ENCODE measurements at places on chromosomes 12 and 14.

DNA sequence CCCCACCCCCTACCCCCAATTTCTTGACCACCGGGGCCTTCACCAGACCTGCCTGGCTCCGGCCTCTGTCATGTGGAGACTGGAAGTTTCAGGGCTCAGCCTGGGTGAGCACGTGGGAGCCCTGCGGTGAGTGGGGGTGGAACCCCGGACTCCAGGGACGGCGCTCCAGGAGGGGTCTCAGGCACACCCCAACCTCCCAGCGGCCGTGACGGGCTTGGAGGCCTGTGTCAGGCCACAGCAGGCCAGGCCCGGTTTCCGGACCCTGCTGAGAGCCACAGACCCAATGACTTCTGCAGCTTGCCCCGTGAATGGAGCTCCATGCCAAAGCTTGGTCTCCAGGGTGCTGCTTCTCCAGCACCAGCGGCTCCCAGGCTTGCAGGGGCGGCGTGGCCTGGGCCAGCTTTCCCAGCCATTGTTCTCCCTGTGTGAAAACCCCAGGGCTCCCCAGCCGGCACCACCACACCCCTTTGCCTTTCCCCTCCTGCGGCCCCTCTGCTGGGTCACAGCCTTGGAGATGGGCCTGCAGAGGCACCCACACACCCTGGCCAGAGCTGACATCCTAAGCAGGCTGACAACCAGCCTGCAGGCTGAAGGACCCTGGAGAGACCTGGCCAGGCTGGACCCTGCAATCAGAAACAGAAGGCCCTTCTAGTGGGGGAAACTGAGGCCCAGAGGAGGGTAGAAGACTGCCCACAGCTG, 186.2 kb upstream of the C14orf180 start:
- no peak for DNase-seq

DNA sequence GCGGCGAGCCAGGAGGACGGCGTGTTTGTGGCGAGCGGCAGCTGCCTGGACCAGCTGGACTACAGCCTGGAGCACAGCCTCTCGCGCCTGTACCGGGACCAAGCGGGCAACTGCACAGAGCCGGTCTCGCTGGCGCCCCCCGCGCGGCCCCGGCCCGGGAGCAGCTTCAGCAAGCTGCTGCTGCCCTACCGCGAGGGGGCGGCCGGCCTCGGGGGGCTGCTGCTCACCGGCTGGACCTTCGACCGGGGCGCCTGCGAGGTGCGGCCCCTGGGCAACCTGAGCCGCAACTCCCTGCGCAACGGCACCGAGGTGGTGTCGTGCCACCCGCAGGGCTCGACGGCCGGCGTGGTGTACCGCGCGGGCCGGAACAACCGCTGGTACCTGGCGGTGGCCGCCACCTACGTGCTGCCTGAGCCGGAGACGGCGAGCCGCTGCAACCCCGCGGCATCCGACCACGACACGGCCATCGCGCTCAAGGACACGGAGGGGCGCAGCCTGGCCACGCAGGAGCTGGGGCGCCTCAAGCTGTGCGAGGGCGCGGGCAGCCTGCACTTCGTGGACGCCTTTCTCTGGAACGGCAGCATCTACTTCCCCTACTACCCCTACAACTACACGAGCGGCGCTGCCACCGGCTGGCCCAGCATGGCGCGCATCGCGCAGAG, 873 bp downstream of the PLXNC1 start:
- peak; percentile 66 for DNase-seq

- no peak for DNase-seq
Observed at GRCh38 chr14:30134936-30135335, 207.3 kb upstream of the PRKD1 start.

GRCh38 chr14:68418174-68419118, 374.4 kb downstream of the ZFP36L1 start:
- no peak for DNase-seq

DNA sequence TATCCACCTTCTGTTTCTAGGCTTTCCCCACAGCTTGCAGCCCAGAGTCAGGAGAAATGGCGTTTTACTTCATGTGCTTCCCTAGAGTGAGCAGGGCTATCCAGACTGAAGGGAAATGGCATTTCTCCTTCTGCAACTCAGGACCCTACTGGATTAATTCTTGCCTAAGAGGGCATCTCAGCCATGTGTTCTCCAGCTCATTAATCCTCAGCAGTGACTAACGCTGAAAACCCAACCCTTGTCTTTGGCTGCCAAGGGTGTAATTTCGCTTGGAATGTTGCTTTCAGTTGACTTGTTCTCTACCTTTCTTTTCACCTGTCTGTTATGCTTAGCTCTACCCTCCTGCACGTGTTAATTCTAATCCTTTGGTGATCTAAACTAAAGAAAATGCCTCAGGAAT, 21.0 kb upstream of the EMP1 start:
- DNase-seq = no peak
